Aorta (tissue), 5 donors: ENCODE measurements at places on chromosomes 11 and 22.

DNA sequence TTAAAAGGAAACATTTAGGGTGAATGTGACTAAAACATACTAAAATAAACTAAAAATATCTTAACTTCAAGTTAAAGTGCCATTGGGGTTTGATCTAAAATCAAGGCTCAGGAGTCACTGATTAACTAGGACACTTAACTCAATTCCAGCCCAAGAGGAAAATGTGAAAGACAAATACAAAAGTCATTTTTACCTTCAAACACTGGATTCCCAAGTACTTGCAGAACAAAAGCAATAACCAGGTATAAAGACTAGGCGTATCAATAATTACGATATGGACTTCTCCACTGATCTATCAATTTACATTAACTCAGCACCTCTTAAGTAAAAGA is 15.6 kb downstream of the ALKBH8 start:
- H3K27ac ChIP-seq, result no peak overlapping the region
- no peak overlapping the region for H3K4me3 ChIP-seq
- DNase-seq, result no peak
- H3K27me3 ChIP-seq, result no peaks in the 10 kb centered on the region

- no peak overlapping the region for H3K27ac ChIP-seq
- no peak for DNase-seq
- no peak overlapping the region for H3K4me3 ChIP-seq
Observed at GRCh38 chr22:24400034-24400725, 27.2 kb upstream of the ADORA2A start.

DNA sequence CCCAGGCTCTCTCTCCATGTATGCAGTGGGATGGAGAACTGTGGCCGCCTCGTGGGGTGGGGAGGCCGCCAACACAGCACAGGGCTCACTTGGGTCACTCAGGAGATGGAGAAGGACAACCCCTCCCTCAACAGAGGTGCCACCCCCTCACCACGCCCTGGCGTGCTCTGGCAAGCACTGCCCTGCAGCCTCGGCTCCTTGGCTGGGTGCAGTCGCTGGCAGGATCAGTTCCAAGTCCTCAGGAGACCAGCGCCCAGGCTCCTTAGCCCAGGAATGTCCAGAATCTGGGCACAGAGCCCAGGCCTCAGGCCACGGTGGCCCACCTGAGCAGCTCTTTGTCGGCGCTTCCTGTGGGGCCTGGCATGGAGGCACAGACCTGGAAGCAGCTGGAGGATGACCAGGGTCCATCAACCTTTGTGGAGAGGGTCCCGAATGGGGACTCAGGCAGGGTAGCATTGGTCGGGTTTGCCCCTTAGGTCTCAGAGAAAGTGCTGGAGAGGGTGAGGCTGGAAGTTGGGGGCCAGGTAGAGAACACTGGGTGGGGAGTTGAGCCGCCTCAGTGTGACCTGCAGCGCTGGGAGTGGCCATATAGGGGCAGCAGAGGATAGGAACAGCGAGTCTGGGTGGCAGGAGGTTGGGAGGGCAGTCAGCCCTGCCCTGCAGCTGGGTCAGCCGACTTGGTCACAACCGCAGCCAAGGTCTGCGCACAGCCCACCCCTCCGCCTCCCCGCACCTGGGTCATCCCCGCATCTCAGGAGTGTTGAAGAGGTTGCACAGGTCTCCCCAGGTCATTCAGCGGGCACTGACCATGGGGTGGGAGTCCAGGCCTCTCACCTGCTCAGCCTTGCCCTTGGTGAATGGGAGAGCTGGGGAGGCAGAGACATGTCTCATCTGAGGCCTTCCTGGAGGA is 8.2 kb downstream of the SUSD2 start:
- H3K36me3 ChIP-seq, result no peaks in the 10 kb centered on the region
- H3K4me1 ChIP-seq, result no peaks in the 10 kb centered on the region
- H3K4me3 ChIP-seq, result no peak overlapping the region
- H3K27ac ChIP-seq, result no peak overlapping the region
- DNase-seq, result peak; percentile 91

- no peaks in the 10 kb centered on the region for H3K27me3 ChIP-seq
- H3K4me3 ChIP-seq, result no peak overlapping the region
- no peaks in the 10 kb centered on the region for H3K4me1 ChIP-seq
- no peak for DNase-seq
- no peaks in the 10 kb centered on the region for H3K36me3 ChIP-seq
Observed at GRCh38 chr11:133816146-133816870, 29.0 kb downstream of the SPATA19 start.

GRCh38 chr11:86483940-86484794 is 109.5 kb downstream of the CCDC81 start:
- peak overlapping the region; percentile 64 for H3K27ac ChIP-seq
- H3K4me1 ChIP-seq, result peaks cover 8% of the 10 kb centered on the region
- H3K4me3 ChIP-seq, result no peak overlapping the region

DNA sequence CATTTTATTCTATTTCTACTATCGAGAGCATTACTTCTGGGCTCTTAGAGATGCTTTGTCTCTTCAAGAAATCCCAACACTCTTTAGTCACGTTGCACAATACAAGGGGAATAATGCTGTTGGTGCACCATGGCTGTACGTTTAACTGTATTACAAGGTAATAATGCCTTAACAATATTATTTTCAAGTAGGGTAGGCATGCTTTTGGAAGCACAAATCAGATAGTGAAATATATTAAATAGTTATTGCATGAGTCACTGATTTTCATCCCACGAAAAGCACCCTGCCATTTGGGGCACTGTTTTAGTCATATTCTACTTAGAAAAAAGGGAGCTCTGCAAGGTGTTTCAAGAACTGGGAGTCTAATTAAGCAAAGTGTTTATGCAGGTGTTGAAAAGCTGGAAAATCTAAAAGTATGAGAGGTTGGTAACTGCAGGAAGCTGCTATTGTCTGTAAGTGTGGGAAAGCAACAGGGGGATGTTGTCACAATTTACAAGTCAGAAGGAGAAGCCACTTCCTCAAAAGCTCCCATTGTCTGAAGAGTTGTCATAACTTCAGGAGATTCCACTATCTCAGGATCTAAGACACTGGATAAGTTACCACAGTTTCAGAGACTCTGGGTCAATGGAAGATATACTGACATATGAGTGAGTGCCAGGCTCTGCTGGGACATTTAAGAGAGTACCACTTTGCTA is 218.2 kb downstream of the JRKL start:
- no peak overlapping the region for H3K27ac ChIP-seq
- no peaks in the 10 kb centered on the region for H3K36me3 ChIP-seq
- no peaks in the 10 kb centered on the region for H3K27me3 ChIP-seq
- no peak overlapping the region for H3K4me3 ChIP-seq

GRCh38 chr11:64504999-64505398 is 86.0 kb upstream of the SLC22A12 start:
- H3K27me3 ChIP-seq, result no peaks in the 10 kb centered on the region
- H3K36me3 ChIP-seq, result no peaks in the 10 kb centered on the region
- no peak overlapping the region for H3K27ac ChIP-seq

GRCh38 chr11:125777309-125777708 is 1.3 kb downstream of the PATE2 start:
- H3K27me3 ChIP-seq, result no peaks in the 10 kb centered on the region
- H3K4me3 ChIP-seq, result no peak overlapping the region
- H3K4me1 ChIP-seq, result no peaks in the 10 kb centered on the region
- H3K27ac ChIP-seq, result no peak overlapping the region

- no peaks in the 10 kb centered on the region for H3K27me3 ChIP-seq
- H3K27ac ChIP-seq, result no peak overlapping the region
- H3K4me1 ChIP-seq, result peaks cover 3% of the 10 kb centered on the region
- H3K4me3 ChIP-seq, result no peak overlapping the region
- no peak for DNase-seq
Observed at GRCh38 chr22:24727218-24727851, 47.2 kb downstream of the PIWIL3 start.

DNA sequence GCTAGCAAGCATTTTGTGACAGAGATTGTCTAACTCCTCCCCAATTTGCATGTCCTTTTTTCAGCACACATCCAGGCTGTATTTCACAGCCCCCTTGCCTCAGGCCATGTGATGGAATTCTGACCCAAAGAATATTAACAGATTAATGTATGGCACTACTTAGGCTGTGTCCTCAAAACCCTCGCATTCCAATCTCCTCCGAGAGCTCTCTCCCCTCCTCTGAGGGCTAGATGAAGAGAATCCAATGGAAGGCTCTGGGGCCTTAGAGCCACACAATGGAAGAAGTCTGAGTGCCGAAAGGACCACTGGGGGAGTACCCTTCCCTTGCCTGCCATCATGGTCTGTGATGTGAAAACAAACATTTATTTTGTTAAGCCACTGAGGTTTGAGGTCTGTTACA is 13.7 kb upstream of the NNMT start:
- DNase-seq, result no peak
- no peaks in the 10 kb centered on the region for H3K36me3 ChIP-seq
- H3K4me1 ChIP-seq, result no peaks in the 10 kb centered on the region
- H3K27me3 ChIP-seq, result no peaks in the 10 kb centered on the region

- no peak for DNase-seq
- no peaks in the 10 kb centered on the region for H3K4me1 ChIP-seq
- no peaks in the 10 kb centered on the region for H3K36me3 ChIP-seq
- no peak overlapping the region for H3K27ac ChIP-seq
- no peak overlapping the region for H3K4me3 ChIP-seq
Observed at GRCh38 chr11:40384991-40385390, 1074.5 kb downstream of the LRRC4C start.

DNA sequence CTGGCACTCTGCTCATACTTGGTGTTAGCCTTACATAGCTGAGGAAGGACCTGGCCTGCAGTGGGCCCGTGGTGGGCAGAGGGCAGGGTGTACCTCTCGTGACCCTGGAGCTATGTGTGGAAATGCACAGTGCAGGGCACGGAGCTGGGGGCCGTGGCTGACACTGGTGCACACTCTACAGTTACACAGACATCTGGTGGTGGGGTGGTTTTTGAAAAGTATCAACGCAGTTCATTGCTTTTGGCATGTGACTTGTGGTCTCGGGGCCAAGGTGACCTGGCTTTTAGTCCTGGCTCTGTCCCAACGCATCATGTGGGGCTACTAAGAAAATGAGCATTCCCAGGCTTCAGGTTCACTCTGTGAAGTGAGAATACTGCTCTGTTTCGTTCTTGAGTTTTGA is 553.6 kb downstream of the NTM start:
- H3K36me3 ChIP-seq, result no peaks in the 10 kb centered on the region
- no peaks in the 10 kb centered on the region for H3K4me1 ChIP-seq
- DNase-seq, result no peak

- no peaks in the 10 kb centered on the region for H3K36me3 ChIP-seq
- peak within 1 kb of the TSS; percentile 48 for H3K4me3 ChIP-seq
- no peak within 1 kb of the TSS for H3K27ac ChIP-seq
- H3K27me3 ChIP-seq, result no peaks in the 10 kb centered on the region
Observed at GRCh38 chr22:16824716-16825687, at the start of gene XKR3. XKR3 (minus strand) TSS chr22:16825411; CDS start chr22:16808073, 17,338 bp downstream.

GRCh38 chr11:74592063-74592440 is 330 bp upstream of the POLD3 start:
- no peaks in the 10 kb centered on the region for H3K27me3 ChIP-seq
- peak overlapping the region; percentile 28 for H3K4me3 ChIP-seq
- H3K4me1 ChIP-seq, result peaks cover 4% of the 10 kb centered on the region
- H3K36me3 ChIP-seq, result no peaks in the 10 kb centered on the region

- no peaks in the 10 kb centered on the region for H3K4me1 ChIP-seq
- H3K27ac ChIP-seq, result no peak overlapping the region
- H3K4me3 ChIP-seq, result no peak overlapping the region
- DNase-seq, result no peak
- no peaks in the 10 kb centered on the region for H3K27me3 ChIP-seq
Observed at GRCh38 chr11:76391021-76391420, 9.9 kb downstream of the GVQW3 start.

GRCh38 chr11:65110354-65110861 is 1.3 kb upstream of the TM7SF2 start:
- peak; percentile 90 for DNase-seq
- no peaks in the 10 kb centered on the region for H3K27me3 ChIP-seq
- H3K27ac ChIP-seq, result peak overlapping the region; percentile 28

GRCh38 chr11:19519912-19520641 is 192.6 kb upstream of the NAV2 start:
- no peak overlapping the region for H3K4me3 ChIP-seq
- no peaks in the 10 kb centered on the region for H3K27me3 ChIP-seq
- no peaks in the 10 kb centered on the region for H3K4me1 ChIP-seq
- no peaks in the 10 kb centered on the region for H3K36me3 ChIP-seq

DNA sequence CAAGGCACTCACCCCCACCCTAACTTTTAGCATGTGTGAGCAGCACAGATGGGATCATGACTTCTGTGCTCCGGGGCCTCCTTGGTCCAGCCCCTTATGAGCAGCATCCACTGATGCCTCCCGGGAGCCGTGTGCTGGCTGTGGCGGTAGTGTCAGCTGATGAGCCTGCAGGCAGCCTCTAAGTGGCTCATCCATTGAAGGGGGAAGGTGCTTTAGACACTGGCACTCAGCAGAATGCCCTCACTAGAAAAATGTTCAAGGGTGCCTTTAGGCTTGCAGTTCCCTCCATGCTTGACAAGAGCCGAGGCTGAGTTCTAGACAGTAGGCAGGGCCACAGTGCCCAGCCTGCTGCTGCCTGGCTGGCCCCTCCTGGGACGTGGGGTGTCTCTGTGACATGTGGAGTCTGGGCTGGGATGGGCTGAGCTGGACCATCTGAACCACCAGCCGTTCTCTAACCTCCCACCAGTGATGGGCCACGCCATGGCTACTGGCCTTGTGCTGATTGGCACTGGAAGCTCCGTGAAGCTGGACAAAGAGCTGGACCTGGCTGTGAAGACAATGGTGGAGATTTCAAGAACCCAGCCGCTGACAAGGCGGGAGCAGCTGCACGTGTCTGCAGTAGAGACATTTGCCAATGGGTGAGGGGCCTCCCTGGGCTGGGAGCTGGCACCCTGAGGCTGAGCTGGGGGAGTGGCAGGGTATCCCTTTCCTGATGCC is 5.8 kb downstream of the TTC38 start:
- H3K27ac ChIP-seq, result no peak overlapping the region
- H3K4me3 ChIP-seq, result no peak overlapping the region
- no peak for DNase-seq
- H3K27me3 ChIP-seq, result no peaks in the 10 kb centered on the region
- H3K4me1 ChIP-seq, result no peaks in the 10 kb centered on the region

DNA sequence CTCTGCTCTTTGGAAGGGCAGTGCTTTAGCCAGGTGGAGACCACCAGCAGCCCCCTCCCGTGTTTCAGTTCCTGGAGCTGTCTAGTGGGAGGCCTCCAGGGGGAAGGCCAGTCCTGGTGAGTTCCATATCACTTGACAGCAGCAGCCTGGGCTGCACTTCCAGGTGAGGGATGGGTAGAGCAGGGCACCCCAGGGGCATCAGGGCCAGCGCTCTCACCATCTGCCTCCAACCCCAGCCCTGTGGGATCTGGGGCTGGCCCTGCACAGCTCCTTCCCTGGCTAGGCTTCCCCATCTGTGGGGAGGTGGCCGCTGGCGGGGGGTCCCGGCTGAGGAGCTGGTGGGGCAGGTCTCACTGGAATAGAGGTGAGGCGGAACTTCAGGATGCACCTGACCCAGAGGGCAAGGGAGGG is 60.5 kb downstream of the MORC2 start:
- no peaks in the 10 kb centered on the region for H3K27me3 ChIP-seq
- no peak overlapping the region for H3K4me3 ChIP-seq
- no peaks in the 10 kb centered on the region for H3K4me1 ChIP-seq
- H3K36me3 ChIP-seq, result peaks cover 4% of the 10 kb centered on the region
- DNase-seq, result no peak

- no peaks in the 10 kb centered on the region for H3K27me3 ChIP-seq
- no peaks in the 10 kb centered on the region for H3K4me1 ChIP-seq
- H3K4me3 ChIP-seq, result no peak overlapping the region
- H3K36me3 ChIP-seq, result no peaks in the 10 kb centered on the region
- no peak for DNase-seq
Observed at GRCh38 chr11:119875841-119876600, 147.0 kb upstream of the NECTIN1 start.
